Upper lobe of left lung (tissue), 6 donors: ENCODE measurements at places on chromosomes 1 and 21. TPM values are rescaled to one million over a fixed set of nuclear protein-coding genes. Genes with fewer than 3 reads are reported as not detected.
A peak's percentile ranks its signal among the peaks of the same experiment; 100 is the strongest.

- DNase-seq, result no peak
- H3K27me3 ChIP-seq, result no peaks in the 10 kb centered on the region
- H3K4me1 ChIP-seq, result no peaks in the 10 kb centered on the region
- H3K27ac ChIP-seq, result no peak overlapping the region
- H3K4me3 ChIP-seq, result no peak overlapping the region
- H3K36me3 ChIP-seq, result no peaks in the 10 kb centered on the region
Measured at GRCh38 chr1:83098791-83099190, 900.1 kb downstream of the TTLL7 start.

Gene LRRC3
- 11.5 TPM for total RNA-seq

Gene NPR1
- 60.9 TPM for total RNA-seq

- H3K36me3 ChIP-seq, result peaks cover 22% of the 10 kb centered on the region
- no peak overlapping the region for H3K4me3 ChIP-seq
- H3K4me1 ChIP-seq, result peaks cover 43% of the 10 kb centered on the region
- H3K27me3 ChIP-seq, result no peaks in the 10 kb centered on the region
- H3K27ac ChIP-seq, result peak overlapping the region; percentile 70
Measured at GRCh38 chr21:34846601-34847112, 177.9 kb downstream of the CLIC6 start.

DNA sequence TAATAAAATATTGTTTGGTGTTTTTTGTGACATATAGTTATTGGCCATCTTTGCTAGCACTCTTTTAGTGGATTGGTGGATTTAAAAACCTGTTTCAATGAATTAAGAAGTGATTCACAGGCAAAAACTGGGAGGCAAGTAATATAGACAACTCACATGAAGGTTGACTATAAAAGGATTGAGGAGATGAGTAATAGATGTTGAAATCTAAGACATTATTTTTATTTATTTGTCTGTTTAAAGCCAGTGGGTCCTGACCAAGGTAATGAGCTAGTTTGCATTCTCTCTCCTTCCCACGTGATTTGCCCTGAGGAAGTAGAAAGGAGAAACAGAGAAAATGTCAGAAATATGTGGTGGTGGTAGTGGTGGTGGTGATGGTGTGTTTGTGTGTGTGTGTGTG is 351.5 kb upstream of the ZP4 start:
- H3K4me1 ChIP-seq, result no peaks in the 10 kb centered on the region
- H3K27me3 ChIP-seq, result no peaks in the 10 kb centered on the region
- H3K36me3 ChIP-seq, result no peaks in the 10 kb centered on the region
- no peak overlapping the region for H3K4me3 ChIP-seq
- DNase-seq, result no peak

DNA sequence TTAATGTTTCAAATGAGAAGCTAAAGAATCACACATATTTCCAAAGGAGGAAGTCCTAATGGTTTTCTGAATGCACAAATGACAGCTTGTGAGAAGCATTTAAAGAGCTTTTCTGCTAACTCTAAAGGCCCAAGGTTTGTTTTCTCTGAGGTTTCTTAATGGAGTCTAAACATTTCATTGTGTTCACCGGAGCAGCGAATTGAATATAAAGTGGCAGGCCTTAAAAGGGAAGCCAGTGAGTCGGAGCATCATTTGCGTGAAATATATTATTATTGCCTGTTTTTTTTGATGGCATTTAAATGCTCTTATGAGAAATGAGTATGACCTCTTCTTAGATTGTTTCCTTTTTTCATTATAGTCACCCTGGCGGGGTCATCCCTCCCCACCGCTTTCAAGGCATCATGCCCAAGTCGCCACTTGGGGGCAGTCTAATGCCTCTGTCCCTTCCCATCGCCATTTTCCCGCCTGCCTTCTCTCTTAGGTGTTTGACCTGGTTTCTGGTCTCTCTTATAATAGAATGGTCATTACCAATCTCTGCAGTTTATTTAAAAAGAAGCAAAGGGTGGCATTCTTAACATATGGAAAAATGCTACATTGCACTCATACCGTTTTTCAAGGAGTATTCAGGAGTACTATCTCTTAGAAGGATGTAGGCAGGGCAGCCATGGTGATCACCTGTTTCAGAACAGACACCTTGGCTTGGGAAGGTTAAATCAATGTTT is 25.3 kb upstream of the OVAAL start:
- H3K36me3 ChIP-seq, result no peaks in the 10 kb centered on the region
- no peak overlapping the region for H3K4me3 ChIP-seq
- peaks cover 31% of the 10 kb centered on the region for H3K4me1 ChIP-seq
- no peak overlapping the region for H3K27ac ChIP-seq
- DNase-seq, result no peak

DNA sequence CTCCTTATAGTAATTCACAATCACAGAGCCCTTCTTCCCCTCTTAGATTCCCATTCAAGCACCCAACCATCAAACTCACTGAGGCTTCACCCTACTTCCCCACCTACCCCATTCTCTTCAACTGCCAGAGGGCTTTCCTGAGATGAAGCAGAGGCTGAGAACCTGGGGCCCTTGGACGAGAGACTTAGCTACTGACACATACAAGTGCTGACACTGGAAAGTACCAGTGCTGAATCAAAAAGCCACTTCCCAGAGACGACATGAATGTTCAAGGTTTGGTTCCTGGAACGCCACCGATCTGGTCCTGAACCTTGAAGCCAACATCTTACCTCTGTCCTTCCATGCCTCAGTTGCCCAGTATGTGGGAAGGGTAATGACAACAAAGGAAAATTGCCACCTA is 16.6 kb upstream of the RAP1A start:
- no peak overlapping the region for H3K4me3 ChIP-seq
- no peak for DNase-seq
- H3K27me3 ChIP-seq, result no peaks in the 10 kb centered on the region
- H3K4me1 ChIP-seq, result peaks cover 15% of the 10 kb centered on the region

DNA sequence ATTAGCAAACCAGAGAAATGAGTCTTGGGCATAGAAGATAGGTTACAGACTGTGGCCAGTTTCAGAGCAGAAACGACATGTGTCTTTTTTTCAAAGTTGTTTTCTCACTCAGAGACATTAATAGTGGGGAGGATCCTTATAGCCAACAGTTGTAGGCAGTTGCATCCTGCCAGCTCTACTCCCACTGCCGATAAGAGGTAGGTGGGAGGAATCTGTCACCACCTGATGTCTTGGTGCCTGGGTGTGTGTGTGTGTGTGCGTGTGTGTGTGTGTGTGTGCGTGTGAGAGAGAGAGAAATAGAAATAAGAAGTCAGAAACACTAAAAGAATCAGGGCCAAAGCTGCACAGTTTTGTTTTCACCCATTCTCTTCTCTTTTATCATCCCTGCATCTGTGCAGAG is 219.5 kb downstream of the ZP4 start:
- no peaks in the 10 kb centered on the region for H3K36me3 ChIP-seq
- H3K27me3 ChIP-seq, result no peaks in the 10 kb centered on the region
- no peaks in the 10 kb centered on the region for H3K4me1 ChIP-seq
- no peak overlapping the region for H3K27ac ChIP-seq

GRCh38 chr1:38533772-38534472 is 325.6 kb downstream of the RRAGC start:
- H3K36me3 ChIP-seq, result no peaks in the 10 kb centered on the region
- H3K27me3 ChIP-seq, result no peaks in the 10 kb centered on the region
- H3K27ac ChIP-seq, result no peak overlapping the region
- no peak for DNase-seq
- no peak overlapping the region for H3K4me3 ChIP-seq

DNA sequence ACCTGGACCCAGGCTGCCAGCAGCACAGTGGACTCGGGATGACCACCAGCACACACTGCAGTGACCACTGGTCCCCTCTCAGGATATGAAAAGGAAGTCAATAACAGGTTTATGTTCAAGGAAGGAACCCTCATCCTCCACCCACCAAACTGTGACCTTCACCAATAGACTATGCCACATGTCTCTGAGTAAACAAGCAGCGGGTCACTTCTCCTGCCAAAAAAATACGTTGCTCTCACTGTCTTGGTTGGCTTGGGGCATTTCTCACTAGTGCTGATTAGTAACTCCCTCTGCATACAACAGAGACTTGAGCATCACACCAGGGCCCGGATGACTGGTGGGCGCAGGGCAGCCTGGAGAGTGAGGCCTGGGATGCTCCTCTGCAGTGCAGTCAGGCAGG is 25.9 kb downstream of the PARP1 start:
- no peak for DNase-seq
- no peak overlapping the region for H3K4me3 ChIP-seq
- no peaks in the 10 kb centered on the region for H3K4me1 ChIP-seq
- no peak overlapping the region for H3K27ac ChIP-seq

GRCh38 chr1:212612041-212612961 is 3.7 kb downstream of the ATF3 start:
- DNase-seq, result no peak
- peaks cover 18% of the 10 kb centered on the region for H3K4me1 ChIP-seq
- no peaks in the 10 kb centered on the region for H3K27me3 ChIP-seq
- H3K27ac ChIP-seq, result no peak overlapping the region

GRCh38 chr1:67130673-67131072 is 4.1 kb downstream of the C1orf141 start:
- H3K27me3 ChIP-seq, result no peaks in the 10 kb centered on the region
- peaks cover 10% of the 10 kb centered on the region for H3K4me1 ChIP-seq
- DNase-seq, result no peak
- H3K4me3 ChIP-seq, result no peak overlapping the region
- H3K27ac ChIP-seq, result no peak overlapping the region

DNA sequence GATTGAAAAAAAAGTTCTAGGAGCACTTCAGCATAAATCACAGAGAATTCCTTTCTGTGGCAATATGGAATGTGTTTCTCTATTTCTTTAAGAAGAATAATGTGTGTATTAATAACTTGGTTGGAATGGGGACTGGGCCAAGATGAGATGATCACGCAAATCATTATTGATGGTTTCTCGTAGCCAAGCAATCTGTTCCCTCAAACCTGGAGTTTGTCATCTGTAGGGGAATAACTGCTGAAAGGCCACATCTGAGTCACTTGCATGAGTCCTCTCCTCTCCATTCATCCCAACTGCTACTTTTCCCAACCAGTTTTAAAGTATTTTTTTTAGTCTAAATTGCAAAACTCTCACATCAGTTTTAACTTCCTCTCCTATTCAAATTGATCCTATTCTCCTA is 480.4 kb downstream of the PLPP3 start:
- DNase-seq, result no peak
- H3K36me3 ChIP-seq, result no peaks in the 10 kb centered on the region
- no peak overlapping the region for H3K4me3 ChIP-seq
- H3K4me1 ChIP-seq, result no peaks in the 10 kb centered on the region
- H3K27ac ChIP-seq, result no peak overlapping the region

Gene AMIGO1
- total RNA-seq, result 7.4 TPM

DNA sequence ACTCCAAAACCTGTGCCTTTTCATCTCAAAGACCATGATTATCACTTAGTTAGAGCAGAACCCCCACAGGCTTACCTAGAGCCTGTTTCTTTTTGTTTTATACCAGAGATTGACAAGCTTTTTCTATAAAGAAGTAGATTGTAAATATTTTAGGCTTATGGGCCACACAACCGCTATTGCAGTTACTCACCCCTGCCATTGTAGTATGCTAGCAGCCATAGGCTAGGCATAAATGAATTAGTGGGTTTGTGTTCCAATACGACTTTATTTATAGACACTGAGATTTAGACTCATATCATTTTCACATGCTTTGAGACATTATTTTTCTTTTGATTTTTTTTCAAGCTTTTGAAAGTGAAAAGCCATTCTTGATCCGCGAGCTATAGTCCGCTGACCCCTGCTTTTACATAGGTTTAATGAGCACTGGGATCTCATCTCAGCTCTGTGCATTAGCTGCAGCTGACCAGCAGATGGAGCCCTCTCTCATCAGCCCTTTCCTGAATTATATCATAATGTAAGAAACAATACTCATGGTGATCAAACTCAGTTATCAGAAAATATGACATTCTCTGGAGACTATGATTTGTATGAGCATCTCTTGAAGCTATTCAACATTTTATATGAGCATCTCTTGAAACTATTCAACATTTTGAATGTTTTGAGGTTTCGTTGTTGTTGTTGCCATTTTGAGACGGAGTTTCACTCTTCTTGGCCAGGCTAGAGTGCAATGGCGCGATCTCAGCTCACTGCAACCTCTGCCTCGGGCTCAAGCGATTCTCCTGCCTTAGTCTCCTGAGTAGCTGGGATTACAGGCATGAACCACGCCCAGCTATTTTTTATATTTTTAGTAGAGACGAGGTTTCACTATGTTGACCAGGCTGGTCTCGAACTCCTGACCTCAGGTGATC is 111.9 kb upstream of the L1TD1 start:
- DNase-seq, result no peak
- peaks cover 4% of the 10 kb centered on the region for H3K36me3 ChIP-seq
- no peak overlapping the region for H3K4me3 ChIP-seq
- H3K27ac ChIP-seq, result no peak overlapping the region
- no peaks in the 10 kb centered on the region for H3K4me1 ChIP-seq

DNA sequence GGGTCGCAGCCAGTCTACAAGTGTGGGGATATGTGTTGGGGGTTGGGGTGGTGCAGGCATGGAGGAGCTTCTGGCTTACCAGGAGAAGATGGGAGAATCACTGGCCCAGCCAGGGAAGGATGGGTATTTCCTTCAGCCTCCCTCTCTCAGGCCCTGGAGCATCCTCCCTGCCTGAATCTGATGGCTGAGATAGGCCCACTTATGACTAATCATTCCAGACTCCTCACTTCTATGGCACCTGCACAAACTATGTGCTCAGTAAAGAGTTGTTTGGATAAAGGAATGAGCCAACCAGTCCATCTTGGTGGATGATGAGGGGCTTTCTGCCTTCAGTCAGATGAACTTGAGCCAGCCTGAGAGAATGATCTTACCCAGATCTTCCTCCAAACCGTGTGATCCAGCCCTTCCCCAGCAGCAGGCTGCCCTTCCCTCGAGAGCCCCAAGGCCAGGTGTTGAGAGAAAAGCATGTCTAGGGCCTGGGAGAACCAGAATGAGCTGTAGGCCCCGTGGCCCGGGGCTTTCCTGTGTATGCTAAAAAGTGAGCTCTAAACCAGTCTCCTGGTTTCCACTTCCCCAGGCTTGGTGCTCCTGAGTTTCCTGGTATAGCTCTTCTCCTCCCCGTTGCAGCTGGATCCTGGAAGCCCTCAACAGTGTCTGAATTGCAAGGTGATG is 1.3 kb downstream of the GPA33 start:
- DNase-seq, result no peak
- no peak overlapping the region for H3K4me3 ChIP-seq
- peaks cover 2% of the 10 kb centered on the region for H3K4me1 ChIP-seq
- no peaks in the 10 kb centered on the region for H3K36me3 ChIP-seq

DNA sequence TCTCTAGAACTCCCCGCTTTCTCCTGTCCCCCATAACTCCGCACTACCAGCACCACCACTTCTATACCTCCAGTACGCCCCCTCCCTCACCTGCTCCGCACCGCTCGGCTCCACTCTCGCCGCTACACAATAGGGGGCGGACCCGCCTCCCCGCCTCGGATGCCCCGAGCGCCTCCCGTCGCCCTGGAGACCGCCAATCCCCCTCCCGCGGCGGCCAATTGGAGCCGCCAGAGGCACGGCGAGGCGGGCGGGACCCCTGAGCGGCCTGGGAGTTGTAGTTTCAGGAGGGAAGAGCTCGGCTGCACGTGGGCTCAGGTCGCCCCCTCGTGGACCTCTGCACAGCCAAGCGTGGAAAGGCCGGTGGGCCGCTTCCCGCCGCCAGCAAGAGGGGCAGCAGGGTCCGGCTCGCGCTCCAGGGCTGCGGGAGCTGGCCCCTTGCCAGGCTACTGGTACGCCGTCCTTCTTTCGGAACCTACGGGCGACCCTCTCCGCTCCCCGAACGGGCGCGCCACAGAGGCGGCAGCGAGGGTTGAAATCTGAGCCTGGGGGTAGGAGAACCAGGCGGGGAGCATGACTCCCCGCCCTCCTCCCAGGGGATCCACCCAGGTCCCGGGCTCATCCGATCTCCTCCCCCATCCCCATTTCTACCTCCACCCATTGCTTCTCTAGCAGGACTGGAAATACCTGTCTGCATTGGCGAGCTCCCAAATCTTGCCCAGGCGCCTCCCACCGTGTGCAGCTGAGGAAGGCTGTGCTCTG is at the start of gene IGSF9:
Gene IGSF9 (minus strand): TSS at position 131 of the 759 bp plus-strand sequence. CDS start 2,159 bp downstream, outside the sequence.
- peak within 1 kb of the TSS; percentile 50 for H3K4me3 ChIP-seq
- peak; percentile 82 for DNase-seq
- no peaks in the 10 kb centered on the region for H3K27me3 ChIP-seq
- peak within 1 kb of the TSS; percentile 65 for H3K27ac ChIP-seq
- no peaks in the 10 kb centered on the region for H3K36me3 ChIP-seq

Gene BRINP3
- 0.17 TPM for total RNA-seq
